ENCODE measurements at places on chromosomes 5 and 9. TPM values are rescaled to one million over a fixed set of nuclear protein-coding genes. Genes with fewer than 3 reads are reported as not detected.

GRCh38 chr5:118095115-118095514 is 893.2 kb downstream of the DTWD2 start:
- ATAC-seq = no peak

- ATAC-seq = no peak
Measured at GRCh38 chr5:97250113-97250512, 67.1 kb upstream of the RIOK2 start.

DNA sequence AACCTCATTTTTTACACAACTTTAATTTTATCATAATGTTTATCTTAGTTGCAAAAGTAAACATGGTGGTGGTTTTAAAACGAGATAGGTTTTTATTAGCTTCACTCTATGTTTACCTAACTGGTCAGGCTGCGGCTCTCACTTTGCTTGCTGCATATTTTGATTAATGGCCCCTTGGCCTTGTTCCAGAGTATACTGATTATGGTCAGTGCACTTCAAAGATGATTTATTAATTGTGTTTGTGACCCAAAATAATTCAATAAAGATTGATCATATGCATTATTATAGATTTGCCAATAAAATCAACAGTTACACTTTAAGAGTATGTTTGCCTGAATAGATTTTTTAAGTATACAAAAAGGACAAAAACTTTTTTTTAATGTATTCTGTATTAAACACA is 188.0 kb downstream of the XRCC4 start:
- ATAC-seq = no peak

The MELK gene
- 57.7 TPM for total RNA-seq

GRCh38 chr9:77922591-77922990 is 109.0 kb downstream of the GNAQ start:
- ATAC-seq = no peak

The PLCXD3 gene
- not detected for total RNA-seq

The FANCG gene
- total RNA-seq = 124 TPM

GRCh38 chr5:65874241-65874640 is 52.1 kb upstream of the ERBIN start:
- no peak for ATAC-seq

DNA sequence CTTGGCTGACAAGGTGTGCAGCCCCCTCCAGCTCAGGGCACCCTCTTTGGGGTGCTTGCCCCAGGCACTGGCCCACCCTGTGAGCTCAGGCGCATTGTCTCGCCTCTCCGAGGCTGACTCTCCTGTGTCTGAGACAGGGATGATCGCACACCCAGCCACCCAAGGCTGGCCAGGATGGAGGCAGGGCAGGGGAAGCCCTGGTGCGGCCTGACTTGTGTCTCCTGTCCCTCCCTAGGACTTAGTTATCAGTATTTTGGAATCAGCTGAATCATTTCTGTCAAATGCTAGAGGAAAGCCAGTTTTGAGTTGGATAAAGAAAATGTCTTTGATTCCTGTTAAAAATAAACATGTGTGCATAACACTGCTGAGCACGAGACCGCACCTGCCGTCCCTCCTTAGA is 2.5 kb upstream of the DBH start:
- ATAC-seq = no peak

The SAXO1 gene
- total RNA-seq = 0.37 TPM

- ATAC-seq = peak; percentile 96
Measured at GRCh38 chr9:92094655-92095054, 20.6 kb downstream of the SPTLC1 start.

- peak; percentile 8 for ATAC-seq
Measured at GRCh38 chr5:71589903-71590302, 2.8 kb downstream of the MCCC2 start.

The GPR21 gene
- 1.5 TPM for total RNA-seq

The FAM163B gene
- not detected for total RNA-seq

GRCh38 chr5:57601996-57602395 is 119.4 kb upstream of the ACTBL2 start:
- ATAC-seq = no peak

The SPATA31D4 gene
- total RNA-seq = not detected

DNA sequence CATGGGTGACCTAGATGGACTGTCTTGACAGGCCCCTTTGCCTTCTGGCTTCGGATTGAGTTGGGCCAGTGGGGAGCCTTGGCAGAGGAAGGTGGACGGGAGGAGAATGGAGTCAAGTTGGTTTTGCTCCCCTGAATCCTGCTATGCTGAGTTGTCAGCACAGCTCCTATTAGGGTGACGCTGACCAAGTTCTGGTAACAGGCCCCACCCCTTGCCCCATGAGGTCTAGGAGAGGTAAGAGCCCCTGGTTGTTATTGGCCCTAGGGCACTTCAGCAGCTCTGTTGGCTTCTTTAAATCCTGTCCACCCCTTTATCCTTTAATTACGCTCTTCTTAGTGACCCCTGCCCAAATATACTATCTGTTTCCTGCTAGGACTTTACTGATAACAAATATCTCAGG is 39.4 kb upstream of the KIF2A start:
- ATAC-seq = no peak

DNA sequence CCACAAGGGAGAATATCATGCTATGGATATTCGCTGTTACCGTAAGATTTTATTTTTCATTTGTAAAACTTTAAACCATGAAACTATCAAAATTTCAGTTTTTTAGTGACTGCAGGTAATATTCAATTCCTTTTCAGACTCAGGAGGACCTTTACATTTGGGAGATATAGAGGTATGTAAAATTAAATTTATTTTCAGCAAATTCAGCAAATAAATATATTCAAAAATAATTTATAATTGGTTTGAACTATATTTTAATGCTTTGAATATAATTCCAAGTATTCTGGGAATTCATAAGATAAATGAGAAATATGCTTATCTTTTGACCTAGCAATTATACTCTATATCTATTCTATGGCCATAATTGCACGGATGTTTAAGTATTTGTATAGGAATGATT is 7.6 kb downstream of the RFESD start:
- ATAC-seq = no peak

DNA sequence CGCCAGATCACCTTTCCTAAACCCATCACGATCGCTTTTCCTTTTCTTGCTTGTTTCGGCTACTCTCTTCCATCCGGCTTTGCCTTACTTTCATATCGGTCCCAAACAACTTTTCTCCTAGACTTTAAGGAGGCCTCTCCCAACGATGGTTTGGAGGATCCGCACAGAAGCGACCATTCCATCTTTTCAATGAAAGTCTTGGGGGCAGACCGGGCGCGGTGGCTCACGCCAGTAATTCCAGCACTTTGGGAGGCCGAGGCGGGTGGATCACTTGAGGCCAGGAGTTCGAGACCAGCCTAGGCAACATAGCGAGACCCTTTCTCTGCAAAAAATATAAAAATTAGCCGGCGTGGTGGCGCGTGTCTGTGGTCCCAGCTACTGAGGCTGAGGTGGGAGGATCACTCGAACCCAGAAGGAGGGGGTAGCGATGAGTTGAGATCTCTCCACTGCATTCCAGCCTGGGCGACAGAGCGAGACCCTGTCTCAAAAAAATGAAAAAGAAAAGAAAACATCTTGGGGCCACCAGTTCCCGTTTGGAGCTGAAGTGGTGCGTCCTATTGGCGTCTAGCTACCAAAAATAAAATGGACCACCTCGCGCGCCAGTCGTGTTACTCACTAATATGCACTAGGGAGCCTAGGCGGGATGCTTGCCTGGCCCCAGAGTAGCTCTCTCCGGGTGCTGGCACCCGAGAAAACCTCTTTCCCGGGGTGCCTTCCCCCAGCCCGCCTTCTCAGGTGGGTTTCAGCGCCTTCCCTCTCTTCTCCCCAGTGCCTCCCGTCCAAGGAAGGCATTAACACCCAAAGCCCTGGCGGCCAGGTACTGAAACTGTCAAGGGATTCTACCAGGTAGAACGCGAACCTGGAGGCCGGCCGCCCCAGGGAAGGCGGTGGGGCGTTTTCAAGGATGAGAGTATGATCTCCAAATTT is 800 bp upstream of the AP3B1 start:
- ATAC-seq = peak; percentile 20

The C1QTNF3 gene
- total RNA-seq = 2.7 TPM

- ATAC-seq = no peak
Measured at GRCh38 chr5:9543311-9543920, 2.5 kb downstream of the SEMA5A start.

GRCh38 chr5:33035851-33036527 is 324.9 kb downstream of the NPR3 start:
- no peak for ATAC-seq

GRCh38 chr9:90773617-90774016 is 28.0 kb upstream of the SYK start:
- no peak for ATAC-seq

- no peak for ATAC-seq
Measured at GRCh38 chr9:131918481-131918880, 161.2 kb downstream of the MED27 start.

The ORM2 gene
- total RNA-seq = not detected

The KCNV2 gene
- total RNA-seq = not detected

The CLTB gene
- total RNA-seq = 56.9 TPM

- no peak for ATAC-seq
Measured at GRCh38 chr9:79377339-79377855, 194.4 kb upstream of the TLE4 start.

DNA sequence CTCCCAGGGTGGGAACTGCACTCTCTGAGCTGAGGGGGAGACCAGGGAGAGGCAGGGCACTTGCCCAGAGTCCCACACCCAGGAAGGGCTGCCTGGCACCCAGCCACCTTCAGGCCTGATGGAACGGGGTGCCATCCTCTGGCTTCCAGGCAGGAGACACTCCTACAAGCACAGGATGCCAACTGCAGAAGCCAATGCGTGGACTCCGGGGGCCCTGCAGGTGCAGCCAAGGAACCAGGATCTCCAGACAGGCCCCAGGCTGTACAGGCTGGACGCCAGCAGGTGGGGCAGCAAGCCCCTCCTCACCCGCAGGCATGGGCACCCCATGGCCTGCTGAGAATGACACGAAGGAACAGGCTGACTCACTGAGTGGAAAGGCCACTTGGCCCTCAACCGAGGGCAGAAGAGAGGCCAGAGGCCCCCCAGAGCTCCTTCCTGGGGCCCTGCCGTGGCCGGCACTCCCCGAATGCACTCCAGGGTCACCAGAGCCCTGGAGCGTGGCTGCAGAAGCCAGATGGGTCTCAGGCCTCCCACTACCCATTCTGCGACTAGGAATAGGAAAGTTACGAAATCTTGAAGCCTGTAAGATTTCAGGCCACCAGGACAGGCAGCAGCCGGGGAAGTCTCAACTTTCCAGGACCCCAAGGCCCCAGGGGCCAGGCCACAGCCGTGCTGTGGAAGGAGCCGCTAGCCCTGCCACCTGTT is 15.7 kb downstream of the NACC2 start:
- no peak for ATAC-seq

GRCh38 chr5:173682313-173682712 is 65.9 kb upstream of the BOD1 start:
- no peak for ATAC-seq

GRCh38 chr5:135565266-135565665 is 13.5 kb downstream of the CXCL14 start:
- ATAC-seq = no peak

- no peak for ATAC-seq
Measured at GRCh38 chr5:53201746-53202145, 92.2 kb upstream of the MOCS2 start.

DNA sequence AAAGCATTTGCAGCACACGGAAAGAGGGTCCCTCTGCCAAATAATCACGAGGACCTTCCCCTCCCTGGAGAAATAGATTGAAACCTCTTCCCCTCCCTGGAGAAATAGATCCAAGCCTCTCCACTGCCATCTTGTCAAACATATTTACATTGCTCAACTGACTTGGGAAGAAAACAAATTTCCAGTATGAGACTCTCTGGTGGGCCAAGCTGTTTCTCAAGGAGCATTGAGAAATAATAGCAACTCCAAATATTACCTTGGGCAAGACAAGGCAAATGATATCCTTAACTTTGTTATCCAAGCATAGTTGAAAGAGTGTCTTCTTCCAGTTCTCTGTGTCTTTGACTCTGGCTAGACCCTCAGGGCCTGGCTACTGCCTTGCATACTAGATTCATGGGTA is 45.2 kb upstream of the PALM2AKAP2 start:
- ATAC-seq = no peak

- peak; percentile 95 for ATAC-seq
Measured at GRCh38 chr9:111937781-111938426, 41.3 kb downstream of the UGCG start.

DNA sequence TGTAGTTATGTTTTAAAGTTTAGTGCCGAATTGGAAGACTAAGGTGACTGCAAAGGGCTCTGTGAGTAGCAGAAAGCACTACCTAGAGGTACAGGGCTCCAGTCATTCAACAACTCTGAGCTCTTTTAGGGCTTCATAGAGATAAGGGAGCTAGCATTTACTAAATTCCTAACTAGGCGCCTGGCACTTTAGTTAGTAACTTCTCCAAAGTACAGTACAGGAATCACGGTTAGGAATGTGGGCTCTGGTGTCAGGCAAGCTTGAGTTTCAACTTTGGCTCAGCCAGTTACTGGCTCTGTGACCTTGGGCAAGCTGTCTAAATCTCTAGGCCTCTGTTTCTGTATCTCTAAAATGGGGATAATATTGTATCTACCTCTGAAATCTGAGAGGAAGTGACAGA is 115.3 kb downstream of the SLIT3 start:
- ATAC-seq = no peak

The PLEKHG4B gene
- not detected for total RNA-seq

All from activated T-helper 17 cell treated with anti-CD3 and anti-CD28 coated beads, Interleukin-2, amount 50 U/mL, for 72 hours (primary cell).